Tongue (tissue), 3 donors: ENCODE measurements at places on chromosomes 7 and 10. TPM values are rescaled to one million over a fixed set of nuclear protein-coding genes. Genes with fewer than 3 reads are reported as not detected.

DNA sequence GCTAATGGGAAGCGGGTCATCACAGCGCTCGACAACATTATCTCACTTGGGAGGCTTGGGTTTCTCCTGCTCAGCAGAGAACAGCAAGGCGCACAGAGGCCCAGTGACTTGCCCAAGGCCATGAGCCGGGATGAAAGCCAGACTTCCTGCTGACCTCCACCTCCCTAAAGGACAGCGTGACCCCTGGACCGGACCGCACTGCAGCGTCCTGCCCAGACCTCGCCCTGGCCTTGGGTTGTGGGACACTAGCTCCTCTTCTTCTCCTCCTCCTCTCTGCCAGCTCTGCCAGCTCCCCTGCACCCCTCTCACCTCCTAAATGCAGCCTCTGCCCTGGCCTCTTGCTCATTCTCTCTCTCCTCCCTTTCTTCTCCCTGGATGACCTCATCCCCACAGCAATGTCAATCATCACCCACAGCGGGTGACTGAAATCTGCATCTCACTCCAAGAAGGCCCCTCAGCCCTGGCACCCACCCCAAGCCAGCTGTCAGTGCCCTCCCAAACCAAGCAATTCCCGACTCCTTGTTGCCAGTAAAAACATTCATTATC, 19.4 kb downstream of the SPOCK2 start:
- no peak for DNase-seq

- DNase-seq, result no peak
Measured at GRCh38 chr7:40805361-40805760, 670.6 kb downstream of the SUGCT start.

RNF32 gene
- 0.92 TPM for total RNA-seq

LOXL4 gene
- 10.5 TPM for total RNA-seq

GRCh38 chr7:29105752-29106668, 40.3 kb downstream of the CPVL start:
- DNase-seq, result peak; percentile 91

GRCh38 chr7:44638611-44639557, 32.5 kb downstream of the OGDH start:
- DNase-seq, result peak; percentile 42

TSPAN14 gene
- 40.5 TPM for total RNA-seq

- peak; percentile 81 for DNase-seq
Measured at GRCh38 chr10:44801383-44802327, 109.5 kb upstream of the TMEM72 start.

DNA sequence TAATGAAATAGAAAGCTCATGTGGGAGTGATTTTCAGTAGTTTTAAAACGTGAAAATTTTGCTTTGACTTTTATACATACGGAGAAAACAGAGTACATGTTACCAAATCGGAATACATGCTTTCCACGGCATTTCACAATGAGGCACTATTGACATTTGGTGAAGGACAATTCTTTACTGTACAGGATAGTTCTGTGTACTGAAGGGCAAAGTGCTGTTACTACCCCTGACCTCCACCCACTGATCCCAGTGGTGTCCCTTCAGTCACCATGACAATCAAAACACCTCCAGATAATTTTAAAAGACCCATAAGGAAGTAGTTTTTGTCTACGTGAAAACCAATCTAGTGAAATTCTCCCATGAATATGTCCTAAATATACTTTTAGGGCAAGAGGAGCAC, 33.1 kb upstream of the ANK3 start:
- DNase-seq, result no peak

DNA sequence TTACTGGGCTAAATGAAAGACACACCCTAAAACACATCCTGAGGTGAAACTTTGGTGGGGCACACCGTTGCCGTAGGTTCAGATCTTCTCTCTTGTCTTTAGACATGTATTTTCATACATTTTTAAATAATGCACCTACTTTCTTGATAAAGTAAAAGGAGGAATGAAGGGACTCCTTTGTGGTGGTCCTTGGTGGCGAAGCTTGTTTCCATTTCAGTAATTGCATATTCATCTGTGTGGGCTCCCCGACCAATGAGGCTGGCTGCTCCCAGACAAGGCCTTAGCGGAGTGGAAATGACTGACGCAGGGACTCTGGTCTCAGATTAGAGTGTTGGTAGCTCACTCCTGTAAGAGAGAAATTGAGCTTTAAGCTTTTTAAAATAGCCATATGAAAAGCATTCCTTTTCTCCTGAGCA, 815 bp downstream of the CCSER2 start:
- DNase-seq, result peak; percentile 54

DNA sequence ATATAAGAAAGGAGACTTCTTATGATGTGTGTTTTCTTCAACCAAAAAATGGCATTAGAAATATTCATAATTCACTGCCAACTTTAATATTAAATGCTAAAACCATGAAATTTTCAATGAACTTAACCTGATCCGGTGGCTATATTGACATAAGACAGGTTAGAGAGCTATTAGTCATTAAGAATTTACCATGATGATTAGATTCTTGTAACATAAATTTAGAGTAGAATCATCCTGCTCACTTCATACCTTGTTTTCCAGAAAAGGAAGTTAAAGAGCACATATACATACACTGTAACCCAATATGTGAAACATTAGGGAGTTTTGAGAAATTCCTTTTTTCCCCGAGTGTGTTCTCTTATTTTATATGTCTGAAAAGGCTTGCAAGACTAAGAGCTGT, 430.3 kb upstream of the SEMA3A start:
- DNase-seq, result no peak

DNA sequence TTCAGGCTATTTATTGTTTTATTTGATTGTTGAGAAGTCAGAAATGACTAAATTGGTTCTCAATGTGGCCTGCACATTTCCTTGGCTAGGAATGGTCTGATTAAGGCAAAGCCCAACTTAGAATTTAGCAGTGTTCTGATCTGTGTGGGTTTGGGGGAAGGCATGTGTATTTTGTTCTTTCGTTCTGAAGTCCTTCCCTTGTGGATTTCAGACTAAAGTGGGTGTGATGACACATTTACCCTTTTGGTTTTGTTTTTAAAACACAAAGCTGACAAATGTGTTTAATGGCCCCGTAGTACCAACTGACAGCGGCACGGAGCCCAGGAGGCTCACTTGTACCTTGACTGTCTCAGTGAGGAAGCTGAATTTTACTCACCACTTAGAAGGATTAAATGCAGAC, 452.3 kb upstream of the GALNT17 start:
- no peak for DNase-seq

DNA sequence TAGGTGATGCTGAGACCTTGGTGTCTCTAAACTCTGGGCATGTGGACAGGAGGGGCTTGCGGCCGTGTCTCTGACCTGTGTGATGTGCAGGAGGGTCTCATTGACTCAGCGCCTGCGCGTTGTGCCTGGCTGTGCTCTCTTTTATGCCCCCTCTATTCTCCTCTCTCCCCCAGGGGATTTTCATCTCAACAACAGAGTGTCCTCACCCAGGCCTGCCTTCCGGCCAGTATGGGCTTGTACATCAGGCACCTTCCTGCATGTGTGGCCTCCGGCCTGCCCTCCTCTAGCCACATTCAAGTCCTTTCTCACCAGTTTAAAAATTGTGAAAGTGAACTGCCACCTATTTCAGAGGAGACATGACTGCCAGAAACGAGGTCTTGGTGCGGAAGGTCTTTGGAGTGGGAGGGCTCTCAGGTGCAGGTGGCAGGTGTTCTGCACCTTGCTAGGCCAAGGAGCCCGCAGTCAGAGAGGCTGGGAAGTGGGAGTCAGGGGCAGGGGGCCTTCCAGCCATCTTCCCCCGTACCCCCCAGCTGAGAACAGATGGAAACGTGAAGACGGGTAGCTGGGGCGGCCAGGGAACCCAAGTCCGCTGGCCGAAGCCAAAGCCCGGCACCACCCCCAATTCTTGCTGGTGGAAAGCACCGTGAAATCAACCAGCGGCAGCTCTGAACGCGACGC, 531 bp upstream of the INTS15 start:
- DNase-seq, result no peak

DNA sequence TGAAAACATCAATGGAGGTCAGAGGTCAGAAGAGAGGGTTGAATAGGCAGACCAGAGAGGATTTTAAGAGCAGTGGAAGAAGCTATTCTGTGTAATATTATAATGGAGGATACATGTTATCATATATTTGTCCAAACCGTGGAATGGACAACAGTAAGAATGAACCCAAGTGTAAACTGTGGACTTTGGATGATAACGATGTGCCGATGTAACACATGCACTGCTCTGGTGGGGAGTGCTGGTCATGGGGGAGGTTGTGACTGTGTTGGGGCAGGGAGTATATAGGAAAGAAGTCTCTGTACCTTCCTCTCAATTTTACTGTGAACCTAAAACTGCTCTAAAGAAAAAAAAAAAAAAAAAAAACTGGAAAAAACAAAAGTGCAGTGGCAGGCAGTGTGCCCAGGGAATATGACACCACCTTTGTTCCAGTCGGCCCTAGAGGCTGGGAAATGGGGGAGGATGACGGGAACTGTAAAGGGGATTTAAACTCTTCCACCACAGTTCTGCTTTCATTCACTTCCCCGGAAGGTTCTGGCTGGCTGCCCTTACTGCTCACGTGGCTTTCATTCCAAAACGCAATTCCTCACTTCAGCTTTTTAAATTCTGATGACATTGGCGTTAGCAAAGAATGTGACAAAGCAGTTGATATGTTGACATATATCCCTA, 113.7 kb upstream of the ANKRD1 start:
- peak; percentile 87 for DNase-seq

GRCh38 chr10:46097576-46098317, 51.7 kb upstream of the MSMB start:
- no peak for DNase-seq

GRCh38 chr7:142434666-142435167, 176.9 kb upstream of the PRSS58 start:
- no peak for DNase-seq

MMD2 gene
- not detected for total RNA-seq

DNA sequence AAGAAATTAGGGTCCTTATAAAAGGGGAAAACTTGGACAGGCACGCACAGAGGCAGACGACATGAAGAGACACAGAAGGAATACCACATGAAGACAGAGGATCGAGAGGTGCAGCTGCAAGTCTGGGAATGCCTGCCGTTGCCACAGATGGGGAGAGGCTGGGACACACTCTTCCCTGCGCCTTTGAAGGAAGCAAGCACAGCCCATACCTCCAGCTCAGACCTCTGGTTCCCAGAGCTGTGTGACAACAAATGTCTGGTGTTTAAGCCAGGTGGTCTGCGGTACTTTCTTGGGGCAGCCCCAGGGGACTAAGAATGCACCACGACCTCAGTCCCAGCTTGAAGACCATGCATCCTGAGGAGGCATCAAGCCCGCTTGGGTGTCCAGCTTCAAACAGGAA, 18.3 kb downstream of the INSIG1 start:
- DNase-seq, result no peak

GRCh38 chr7:27199849-27200760, at the start of gene HOXA13:
Gene HOXA13 (minus strand): TSS chr7:27200091. CDS start chr7:27200077, 14 bp downstream.
- DNase-seq, result no peak

DNA sequence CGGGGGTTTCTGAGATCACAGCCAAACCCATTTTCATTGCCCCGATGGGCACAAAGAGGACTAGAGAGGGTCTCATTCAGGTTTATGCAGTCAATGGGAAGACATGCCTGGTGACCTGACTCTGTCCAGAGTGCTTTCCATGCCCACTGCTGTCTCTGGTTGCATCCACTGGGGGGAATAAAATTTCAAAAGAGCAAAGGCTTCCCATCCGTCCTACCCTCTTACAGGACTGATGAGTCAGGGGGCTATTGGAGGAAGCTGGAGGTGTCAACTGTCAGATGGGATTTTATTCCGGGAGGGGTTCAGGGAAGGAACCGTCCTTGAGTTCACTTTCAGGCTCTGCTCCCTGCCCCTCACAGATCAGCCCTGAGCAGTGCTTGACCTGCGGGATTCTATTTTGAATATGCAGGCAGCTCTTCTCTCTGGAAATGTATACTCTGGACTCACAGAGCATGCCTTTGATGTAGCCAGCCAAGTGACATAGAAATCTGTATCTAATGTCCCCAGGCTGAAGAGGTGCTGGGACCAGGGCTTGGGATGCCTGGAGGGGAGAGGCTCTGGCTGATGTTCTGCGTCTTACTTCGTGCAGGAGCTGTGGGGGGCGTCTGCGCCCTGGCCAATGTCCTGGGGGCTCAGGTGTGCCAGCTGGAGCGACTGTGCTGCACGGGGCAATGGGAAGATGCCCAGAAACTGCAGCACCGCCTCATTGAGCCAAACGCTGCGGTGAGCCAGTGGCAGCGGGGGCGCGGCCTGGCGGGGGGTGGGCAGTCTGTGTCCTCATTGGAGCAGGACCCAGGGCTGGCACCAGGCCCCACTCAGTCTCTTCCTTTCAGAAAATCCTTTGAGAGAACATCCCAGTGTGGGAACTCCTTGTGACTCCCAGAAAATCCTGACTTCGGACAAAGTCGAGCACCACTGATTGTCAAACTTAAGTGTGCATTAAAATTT, 12.0 kb downstream of the C10orf62 start:
- peak; percentile 37 for DNase-seq

DNA sequence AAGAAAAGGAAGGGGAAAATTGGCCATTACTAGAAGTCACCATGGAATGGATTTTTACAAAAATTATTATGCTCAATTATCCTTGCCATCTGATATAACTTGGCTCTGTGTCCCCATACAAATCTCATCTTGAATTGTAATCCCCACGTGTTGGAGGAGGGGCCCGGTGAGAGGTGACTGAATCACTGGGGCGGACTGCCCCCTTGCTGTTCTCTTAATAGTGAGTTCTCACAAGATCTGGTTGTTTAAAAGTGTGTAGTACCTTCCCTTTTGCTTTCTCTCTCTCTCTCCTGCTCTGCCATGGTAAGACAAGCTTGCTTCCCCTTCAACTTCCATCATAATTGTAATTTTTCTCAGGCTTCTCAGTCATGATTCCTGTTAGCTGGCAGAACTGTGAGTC, 1023.6 kb downstream of the XPNPEP1 start:
- DNase-seq, result peak; percentile 52

ASIC3 gene
- 0.51 TPM for total RNA-seq

DNA sequence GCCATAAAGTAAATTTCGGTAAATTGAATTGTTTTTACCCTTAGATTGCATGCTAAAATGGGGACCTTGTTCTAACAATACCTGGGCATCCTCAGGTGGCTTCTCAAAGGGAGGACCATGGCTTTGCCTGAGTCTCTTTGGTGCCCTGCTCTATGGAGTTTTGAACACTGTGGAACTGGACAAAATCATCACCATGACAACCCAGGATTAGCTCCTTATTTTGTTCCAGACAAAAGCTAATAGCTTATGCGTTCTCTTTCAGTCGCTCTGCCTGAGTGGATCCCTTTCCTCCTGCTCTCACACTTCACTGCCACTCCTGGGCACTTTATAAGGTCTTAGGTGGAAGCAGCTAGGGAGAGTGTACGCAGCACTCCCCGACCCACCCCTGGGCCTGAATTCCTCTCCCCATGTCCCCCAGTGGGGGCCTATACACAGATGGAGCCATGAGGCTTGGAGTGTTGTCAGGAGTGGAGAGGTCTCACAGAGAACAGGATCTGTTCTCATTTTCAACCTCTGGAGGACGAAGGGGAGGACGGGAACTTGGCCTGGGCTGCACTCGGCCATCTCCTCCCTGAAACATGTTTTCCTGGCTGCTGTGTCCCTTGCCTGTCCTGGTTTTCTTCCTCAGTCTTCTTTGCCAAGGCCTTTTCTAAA, 19.0 kb downstream of the ADCYAP1R1 start:
- peak; percentile 51 for DNase-seq

RAB18 gene
- 77.0 TPM for total RNA-seq

GRCh38 chr7:128398841-128399135, 11.0 kb downstream of the IMPDH1 start:
- no peak for DNase-seq

GOT1 gene
- total RNA-seq, result 46.3 TPM

SFTPA1 gene
- not detected for total RNA-seq

ACTL6B gene
- total RNA-seq, result not detected

- no peak for DNase-seq
Measured at GRCh38 chr10:118500477-118501104, 94.9 kb downstream of the PRLHR start.

HECW1 gene
- total RNA-seq, result 0.51 TPM

- peak; percentile 36 for DNase-seq
Measured at GRCh38 chr7:27314111-27314510, 71.5 kb downstream of the EVX1 start.

DOCK1 gene
- total RNA-seq, result 78.8 TPM

C7orf33 gene
- total RNA-seq, result not detected
